ENCODE measurements at places on chromosomes 2 and 18.

GRCh38 chr2:18171191-18172139 is 293.0 kb downstream of the KCNS3 start:
- DNase-seq: peak; percentile 54

DNA sequence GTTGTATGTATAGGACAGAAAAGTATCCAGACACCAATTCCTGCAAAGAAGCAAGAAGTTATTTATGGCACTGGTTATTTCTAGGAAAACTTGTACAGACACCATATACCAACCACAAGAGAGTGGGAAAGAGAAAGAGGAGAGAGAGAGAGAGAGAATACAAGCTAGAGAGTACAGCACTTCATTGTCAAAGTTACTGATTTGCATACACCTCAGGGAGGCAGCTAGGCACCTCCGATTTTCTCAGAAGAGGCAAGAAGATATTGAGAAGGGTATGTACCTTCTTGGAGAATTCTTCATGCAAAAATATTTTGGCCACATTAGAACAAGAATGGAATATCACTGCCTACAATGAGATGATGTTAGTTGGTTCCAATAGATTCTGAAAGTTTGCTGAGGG is 333.9 kb upstream of the PIK3C3 start:
- no peak for DNase-seq

- peak; percentile 3 for DNase-seq
Observed at GRCh38 chr2:13050764-13051163, 334.0 kb downstream of the TRIB2 start.

DNA sequence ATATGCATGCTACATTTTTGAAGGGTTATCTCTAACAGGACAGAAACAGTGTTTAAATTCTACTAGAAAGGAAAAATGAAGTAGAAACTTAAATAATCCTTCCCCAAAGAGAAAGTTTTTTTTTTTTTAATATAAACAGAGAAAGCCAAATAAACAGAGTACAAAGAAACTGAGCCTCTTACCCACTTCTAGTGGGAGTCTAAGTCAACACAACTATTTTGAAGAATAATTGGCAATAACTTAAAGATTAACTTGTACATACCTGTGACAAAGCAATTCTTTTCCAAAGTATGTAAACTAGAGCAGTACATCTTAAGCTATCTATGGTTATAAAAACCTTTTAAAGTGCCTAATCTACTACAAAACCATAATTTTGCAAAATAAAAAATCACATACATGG is 224.7 kb downstream of the KCNH7 start:
- no peak for DNase-seq

- DNase-seq: peak; percentile 81
Observed at GRCh38 chr2:18856765-18857164, 267.4 kb upstream of the NT5C1B start.

GRCh38 chr2:85998071-85998991 is 107.4 kb downstream of the POLR1A start:
- DNase-seq: peak; percentile 92

- no peak for DNase-seq
Observed at GRCh38 chr2:199984755-199985154, 29.4 kb downstream of the MAIP1 start.

DNA sequence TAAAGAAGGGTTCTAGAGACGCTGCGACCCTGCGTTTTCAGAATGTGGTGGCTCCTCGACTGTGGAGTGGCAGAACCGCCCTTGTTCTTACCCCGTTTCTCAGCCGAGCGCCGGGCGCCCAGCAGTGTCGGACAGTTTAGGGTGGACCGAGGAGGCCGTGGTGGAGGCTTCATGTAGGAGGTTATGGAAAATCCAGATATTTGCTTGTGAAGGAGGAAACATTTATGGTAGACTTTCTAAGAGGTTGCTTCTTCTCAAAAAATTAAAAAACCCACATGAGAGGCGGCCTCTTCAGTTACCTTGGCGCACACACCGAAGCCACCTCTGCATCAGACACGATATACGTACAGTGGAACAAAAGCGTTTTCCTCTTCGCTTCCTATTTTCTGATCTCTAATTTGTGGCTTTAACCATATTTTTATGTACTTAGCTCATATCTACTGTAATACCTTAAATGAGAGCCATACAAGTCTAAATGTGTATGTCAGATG is 120.8 kb downstream of the NFATC1 start:
- DNase-seq: no peak

DNA sequence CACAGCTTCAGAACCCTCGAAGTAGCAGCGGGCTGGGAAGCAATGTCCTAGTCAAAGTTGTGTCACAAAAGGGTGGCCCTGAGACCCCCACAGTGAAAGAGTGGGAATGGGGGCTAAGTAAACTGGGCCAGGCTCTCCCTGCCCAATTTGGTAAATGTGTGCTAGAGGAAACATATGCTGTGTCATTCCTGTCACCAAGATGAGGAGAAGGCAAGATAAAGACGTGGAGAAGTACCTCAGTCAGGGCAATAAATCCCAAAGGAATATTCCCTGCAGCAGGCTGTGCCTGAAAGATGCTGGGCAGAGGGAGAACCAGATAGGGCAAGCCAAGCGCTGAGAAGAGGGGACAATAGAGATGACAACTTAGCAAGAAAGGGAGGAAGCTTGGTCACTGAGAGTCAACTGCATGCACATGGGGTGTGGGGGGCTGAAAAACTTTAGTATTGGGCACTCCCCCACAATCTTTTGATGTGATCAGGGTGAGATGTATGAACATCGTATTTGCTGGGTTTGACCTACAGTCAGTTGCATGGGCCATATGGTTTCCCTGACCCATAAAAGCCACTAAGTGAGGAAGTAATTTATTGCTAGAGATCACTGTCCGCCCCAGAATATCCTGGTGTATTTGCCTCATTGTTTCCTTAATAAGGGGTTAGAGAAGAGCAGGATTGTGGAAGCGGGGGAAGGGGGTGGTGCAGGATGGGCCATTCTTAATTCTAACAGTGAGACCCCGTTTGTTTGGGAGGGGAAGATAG is 49.9 kb upstream of the CXCR4 start:
- DNase-seq: no peak

GRCh38 chr2:101253703-101254450 is 1.2 kb downstream of the CNOT11 start:
- DNase-seq: peak; percentile 9

All from EH (cell line).